ENCODE measurements at places on chromosomes 3 and 15. TPM values are rescaled to one million over a fixed set of nuclear protein-coding genes. Genes with fewer than 3 reads are reported as not detected.

SMAD6 gene
- total RNA-seq, result 21.0 TPM

ZNF385D gene
- total RNA-seq, result not detected

AADACL2 gene
- not detected for total RNA-seq

P2RY13 gene
- not detected for total RNA-seq

RTP3 gene
- not detected for total RNA-seq

CNTN3 gene
- total RNA-seq, result not detected

KIF9 gene
- total RNA-seq, result 22.6 TPM

IGF1R gene
- 39.1 TPM for total RNA-seq

AGTR1 gene
- total RNA-seq, result 0.71 TPM
